ENCODE measurements at places on chromosomes 5 and 9. TPM values are rescaled to one million over a fixed set of nuclear protein-coding genes. Genes with fewer than 3 reads are reported as not detected.

Gene CNTFR
- total RNA-seq = not detected

Gene GCNT4
- 6.0 TPM for total RNA-seq

DNA sequence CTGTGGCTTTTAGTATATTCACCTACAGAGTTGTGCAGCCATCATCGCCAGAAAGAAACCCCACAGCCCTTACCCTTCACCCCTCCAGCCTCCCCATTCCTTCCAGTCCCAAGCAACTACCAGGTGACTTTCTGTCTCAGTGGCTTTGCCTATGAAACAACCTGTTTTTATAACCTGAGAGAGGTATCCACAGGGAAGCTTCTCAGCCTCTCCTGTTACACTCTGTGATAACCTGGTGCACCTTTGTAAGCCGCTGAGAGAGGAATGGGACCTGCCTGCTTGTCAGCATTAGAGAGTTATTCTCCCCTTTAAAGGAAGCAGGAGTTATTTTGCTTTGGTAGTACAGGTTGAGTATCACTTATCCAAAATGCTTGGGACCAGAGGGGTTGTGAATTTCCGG lies 93.6 kb downstream of the TRIO start:
- peaks cover 23% of the 10 kb centered on the region for H3K27me3 ChIP-seq
- no peaks in the 10 kb centered on the region for H3K36me3 ChIP-seq
- no peak for DNase-seq
- no peak overlapping the region for H3K27ac ChIP-seq

GRCh38 chr9:91562416-91562815 lies 138.8 kb upstream of the NFIL3 start:
- H3K27me3 ChIP-seq = peaks cover 29% of the 10 kb centered on the region
- H3K36me3 ChIP-seq = no peaks in the 10 kb centered on the region
- H3K4me3 ChIP-seq = no peak overlapping the region
- no peaks in the 10 kb centered on the region for H3K4me1 ChIP-seq
- H3K27ac ChIP-seq = no peak overlapping the region

GRCh38 chr9:74644023-74644422 lies 146.9 kb downstream of the RORB start:
- peaks cover 5% of the 10 kb centered on the region for H3K27me3 ChIP-seq
- DNase-seq = no peak
- H3K4me3 ChIP-seq = no peak overlapping the region
- H3K36me3 ChIP-seq = no peaks in the 10 kb centered on the region
- H3K27ac ChIP-seq = no peak overlapping the region
- no peaks in the 10 kb centered on the region for H3K4me1 ChIP-seq

DNA sequence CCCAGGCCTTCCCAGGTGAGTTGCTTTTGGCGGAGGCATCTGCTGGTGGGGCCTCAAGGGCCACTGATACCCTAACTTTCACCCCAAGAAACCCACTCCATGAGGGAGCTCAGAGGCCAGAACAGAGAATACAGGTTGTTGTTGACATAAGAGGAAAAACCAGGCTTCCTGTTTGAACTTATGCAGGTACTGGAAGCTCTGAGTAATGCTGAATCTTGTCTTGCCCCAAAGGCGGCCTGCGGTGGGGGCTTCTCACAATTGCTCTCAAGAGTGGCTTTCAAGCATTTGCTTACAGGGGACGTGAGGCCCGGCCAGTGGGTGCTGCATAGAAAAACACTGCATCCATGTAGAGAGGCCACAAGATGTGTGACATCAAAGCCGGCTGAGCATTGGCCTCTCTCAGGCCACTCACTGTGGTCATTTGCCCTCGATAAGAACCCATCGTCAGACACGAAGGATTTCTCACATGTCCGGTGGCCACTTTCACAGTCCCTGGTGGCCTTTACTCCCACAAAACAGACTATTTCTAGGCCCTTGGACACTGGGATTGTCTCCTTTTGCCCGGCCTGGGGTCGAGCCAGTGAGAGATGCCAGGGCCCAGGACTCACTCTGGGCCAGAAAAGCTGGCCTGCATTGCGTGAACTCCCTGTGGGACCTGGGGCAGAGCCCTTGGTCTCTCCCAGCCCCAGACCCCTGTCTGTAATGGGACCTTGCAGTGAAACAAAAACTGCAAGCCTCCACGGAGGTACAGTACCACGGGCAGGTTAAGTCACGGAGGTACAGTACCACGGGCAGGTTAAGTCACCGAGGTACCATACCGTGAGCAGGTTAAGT lies 34.5 kb upstream of the TCF7 start:
- peak overlapping the region; percentile 68 for H3K4me3 ChIP-seq
- no peaks in the 10 kb centered on the region for H3K27me3 ChIP-seq
- H3K4me1 ChIP-seq = peaks cover 51% of the 10 kb centered on the region
- H3K36me3 ChIP-seq = no peaks in the 10 kb centered on the region
- H3K27ac ChIP-seq = peak overlapping the region; percentile 93
- peak; percentile 70 for DNase-seq

Data from activated naive CD8-positive, alpha-beta T cell treated with anti-CD3 and anti-CD28 coated beads, Interleukin-2, amount 10 ng/mL, durations not matched to agents 7 days and 5 days (primary cell).